ENCODE measurements at places on chromosomes 6 and 20.

DNA sequence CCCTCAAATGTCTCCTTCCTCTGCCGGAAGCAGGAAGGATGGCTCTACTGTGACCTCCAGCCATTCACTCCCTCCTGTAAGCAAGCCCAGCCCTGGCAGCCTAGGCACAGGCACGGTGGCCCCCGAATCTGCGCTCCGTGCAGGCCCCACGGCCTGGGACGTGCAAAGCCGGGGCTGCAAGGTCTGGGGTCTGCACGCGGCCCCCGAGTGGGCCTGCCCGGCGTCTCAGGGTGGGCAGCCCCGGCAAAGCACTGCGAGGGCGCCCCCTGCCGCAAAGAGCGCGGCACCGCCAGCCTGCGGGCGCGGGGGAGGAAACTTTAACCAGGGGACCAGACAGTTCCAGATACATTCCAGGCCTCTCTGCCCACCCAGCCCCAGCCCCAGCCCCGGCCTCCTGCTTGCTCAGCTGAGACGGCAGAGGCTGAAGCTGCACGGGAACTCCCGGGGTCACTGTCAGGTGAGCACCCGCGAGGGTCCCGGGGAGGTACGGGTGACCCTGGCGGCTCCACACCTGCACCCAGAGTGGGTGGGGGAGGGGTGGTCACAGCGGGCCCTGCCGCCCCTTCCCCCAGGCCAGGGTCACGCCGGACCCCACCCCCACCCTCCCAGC, 98.8 kb downstream of the ASXL1 start:
- DNase-seq, result no peak

- DNase-seq, result no peak
Observed at GRCh38 chr6:4017058-4017739, 61.7 kb downstream of the FAM217A start.

GRCh38 chr6:144921206-144921975, 636.3 kb downstream of the UTRN start:
- no peak for DNase-seq

GRCh38 chr6:16760516-16761470, at the start of gene ATXN1:
TSS of gene ATXN1 (minus strand) at chr6:16761460.
- peak; percentile 63 for DNase-seq

GRCh38 chr20:58981628-58982364, 740 bp downstream of the NELFCD start:
- DNase-seq, result no peak

- no peak for DNase-seq
Observed at GRCh38 chr6:7108196-7108963, 619 bp downstream of the RREB1 start.

DNA sequence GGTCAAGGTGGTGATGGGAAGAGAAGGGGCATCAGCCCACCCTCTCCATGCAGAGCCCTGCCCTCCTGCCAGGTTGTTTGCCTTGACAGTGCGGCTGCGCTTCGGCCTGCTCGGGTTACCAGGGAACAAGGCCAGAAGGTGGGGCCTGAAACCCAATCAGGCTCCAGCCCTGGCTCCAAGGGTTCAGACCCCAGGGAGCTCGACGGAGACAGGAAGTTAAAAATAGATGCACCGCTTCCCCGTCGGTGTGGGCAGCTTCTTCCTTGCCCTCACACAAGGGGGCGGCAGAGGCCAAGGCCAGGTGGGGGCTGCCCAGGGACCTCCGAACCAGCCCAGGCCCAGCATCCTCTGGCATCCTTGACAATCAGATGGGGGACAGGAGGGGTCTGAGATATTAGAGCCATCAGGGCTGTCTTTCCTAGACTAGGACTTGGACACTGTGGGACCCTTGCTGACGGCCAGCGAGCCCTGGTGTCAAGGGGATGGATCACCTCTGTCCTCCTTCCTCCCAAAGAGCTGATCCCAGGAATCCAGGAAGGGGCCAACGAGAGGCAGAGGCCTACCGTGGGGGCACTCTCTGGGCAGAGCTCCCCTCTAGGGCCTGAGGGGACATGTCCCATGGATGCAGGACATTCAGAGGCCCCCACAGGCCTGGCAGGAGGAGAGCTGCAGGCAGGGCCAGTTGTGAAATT, 65.2 kb downstream of the RIPOR3 start:
- DNase-seq, result peak; percentile 28

DNA sequence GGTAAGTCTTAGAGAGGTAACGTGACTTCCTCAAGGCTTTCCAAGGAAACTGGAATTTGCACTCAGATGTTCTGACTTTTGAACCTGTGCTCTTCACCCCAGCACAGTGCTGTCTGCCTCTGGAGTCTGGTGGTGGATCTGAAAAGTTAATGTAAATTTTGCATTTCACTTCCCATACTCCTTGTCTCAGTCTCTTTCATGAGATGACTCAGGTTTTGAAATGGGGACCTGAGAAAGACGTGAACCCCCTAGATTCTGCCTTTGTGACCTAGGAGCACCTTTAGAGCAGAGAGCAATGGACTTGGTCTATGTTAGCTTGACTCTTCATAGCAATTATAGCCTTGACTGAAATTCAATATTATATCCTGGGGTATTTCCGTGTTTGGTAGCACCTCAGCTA, 223.0 kb downstream of the QKI start:
- no peak for DNase-seq

- DNase-seq, result no peak
Observed at GRCh38 chr6:146087386-146087785, 58.5 kb downstream of the GRM1 start.

- DNase-seq, result no peak
Observed at GRCh38 chr20:35260426-35260825, 17.5 kb downstream of the MMP24OS start.

GRCh38 chr6:137767465-137767864, 99.6 kb upstream of the TNFAIP3 start:
- no peak for DNase-seq

GRCh38 chr6:38452816-38453660, 186.7 kb downstream of the BTBD9 start:
- no peak for DNase-seq

GRCh38 chr20:46132705-46133120, 14.6 kb downstream of the CD40 start:
- peak; percentile 40 for DNase-seq

GRCh38 chr6:89797317-89797716, 22.3 kb downstream of the MDN1 start:
- no peak for DNase-seq

DNA sequence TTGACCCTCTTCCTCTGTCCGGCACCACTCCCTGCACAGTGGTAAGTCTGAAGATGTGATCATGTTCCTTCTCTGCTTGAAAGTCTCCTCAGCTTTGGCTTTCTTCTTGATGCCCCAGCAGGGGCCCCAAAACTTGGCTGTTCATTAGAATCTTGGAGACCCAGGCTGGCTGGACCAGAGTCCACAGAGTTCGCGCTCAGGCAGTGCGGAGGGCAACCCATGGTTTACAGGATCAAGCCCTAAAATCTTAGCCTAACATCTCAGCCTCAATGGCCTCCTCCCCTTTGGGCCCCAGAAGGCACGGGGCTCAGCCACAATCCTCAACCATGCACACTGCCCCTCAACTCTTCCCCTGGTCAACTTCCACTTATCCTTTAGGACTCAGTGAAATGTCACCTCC, 72.9 kb upstream of the GTSF1L start:
- no peak for DNase-seq

DNA sequence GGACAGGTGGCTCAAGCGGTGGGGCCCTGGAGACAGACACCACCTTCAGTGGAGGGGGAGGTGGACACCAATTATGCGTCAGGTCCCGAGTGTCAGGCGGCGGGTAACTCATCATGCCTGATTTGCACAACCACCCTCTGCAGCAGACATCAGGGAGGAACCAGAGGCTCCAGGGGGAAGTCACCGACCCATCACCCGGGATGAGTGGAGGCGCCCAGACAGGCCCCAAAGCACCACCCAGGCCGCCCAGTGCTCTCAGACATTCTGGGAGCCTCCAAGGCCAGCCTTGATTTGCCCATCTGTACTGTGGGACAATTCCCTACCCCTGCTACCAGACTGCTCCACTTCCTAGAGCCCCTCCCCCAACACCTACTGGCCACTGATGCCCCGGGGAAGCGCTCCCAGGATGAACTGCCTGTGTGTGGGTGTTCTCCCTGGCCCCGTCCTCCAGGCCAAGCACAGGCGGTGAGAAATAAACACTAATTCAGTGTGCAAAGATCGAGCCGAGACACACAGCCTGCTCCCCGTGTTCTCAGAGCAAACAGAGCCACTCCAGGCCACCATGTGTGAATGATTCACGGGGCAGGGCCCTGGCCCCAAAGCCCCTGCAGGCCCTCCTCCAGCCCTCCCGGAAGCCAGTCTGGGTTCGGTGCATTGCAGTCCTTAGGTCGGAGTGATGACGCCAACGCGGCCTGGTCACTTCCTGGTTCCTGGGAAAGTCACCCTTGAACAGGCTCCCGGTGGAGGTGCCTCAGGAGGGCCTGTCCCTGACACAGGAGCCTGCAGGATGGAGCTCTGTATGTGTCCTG, 107.2 kb downstream of the ASXL1 start:
- DNase-seq, result no peak

DNA sequence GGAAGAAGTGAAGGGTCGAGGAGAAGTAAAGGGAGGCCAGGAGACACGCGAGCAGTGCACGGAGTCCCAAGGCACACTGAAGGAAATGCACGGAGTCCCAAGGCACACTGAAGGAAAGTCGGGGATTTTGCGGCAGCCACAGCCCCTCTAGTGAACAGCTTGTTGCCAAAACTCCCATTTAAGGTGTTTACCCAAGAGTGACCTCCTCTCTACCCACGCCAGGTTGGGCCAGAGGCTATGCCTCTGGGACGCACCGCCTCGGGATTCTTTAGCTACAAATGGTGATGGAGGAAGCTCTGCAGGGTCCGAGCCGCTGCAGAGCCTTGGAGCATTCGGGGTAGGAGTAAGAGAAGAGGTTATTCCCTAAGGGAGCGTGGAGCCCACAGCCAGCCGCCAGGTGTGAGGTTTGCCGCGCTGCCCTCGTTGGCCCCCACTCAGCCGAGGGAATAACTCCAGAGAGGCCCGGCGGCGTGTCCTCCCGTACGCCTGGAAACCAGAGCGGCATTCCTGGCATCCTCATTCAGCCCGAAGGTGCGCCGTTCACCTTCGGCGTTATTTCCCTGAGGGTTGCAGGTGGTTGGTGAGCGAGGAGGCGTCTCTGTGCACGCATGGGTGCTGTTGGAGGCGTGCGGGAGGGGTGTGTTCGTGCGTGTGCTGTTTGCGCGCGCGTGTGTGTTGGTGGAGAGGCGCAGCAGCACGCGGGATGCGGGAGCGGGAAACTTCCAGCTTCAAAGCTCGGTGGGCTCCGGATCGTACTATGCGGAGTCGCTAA, 3.4 kb upstream of the MAFB start:
- DNase-seq, result no peak

DNA sequence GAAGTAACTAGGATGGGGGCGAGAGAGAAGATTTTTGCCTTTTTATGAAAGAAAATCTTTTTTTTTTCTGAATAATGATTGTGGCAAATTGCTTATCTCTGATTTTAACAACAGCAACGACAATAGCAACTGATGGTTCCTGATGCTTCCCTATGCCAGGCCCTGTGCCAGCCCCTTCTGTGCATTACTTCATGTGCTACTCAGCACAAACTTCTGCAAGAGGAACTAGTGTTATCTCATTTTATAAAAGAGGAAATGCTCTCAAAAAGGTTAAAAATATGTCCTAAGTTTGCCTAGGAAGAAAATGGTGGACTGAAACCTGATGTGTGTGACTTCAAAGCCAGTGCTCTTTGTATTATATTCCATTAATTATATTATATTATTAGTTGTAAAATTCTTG, 74.0 kb upstream of the RALGAPA2 start:
- DNase-seq, result peak; percentile 94

- peak; percentile 56 for DNase-seq
Observed at GRCh38 chr6:149212892-149213801, 104.4 kb upstream of the TAB2 start.

- no peak for DNase-seq
Observed at GRCh38 chr6:78251931-78252330, 599.1 kb downstream of the MEI4 start.
